ENCODE measurements at places on chromosomes 12 and 14.
A peak's percentile ranks its signal among the peaks of the same experiment; 100 is the strongest.

DNA sequence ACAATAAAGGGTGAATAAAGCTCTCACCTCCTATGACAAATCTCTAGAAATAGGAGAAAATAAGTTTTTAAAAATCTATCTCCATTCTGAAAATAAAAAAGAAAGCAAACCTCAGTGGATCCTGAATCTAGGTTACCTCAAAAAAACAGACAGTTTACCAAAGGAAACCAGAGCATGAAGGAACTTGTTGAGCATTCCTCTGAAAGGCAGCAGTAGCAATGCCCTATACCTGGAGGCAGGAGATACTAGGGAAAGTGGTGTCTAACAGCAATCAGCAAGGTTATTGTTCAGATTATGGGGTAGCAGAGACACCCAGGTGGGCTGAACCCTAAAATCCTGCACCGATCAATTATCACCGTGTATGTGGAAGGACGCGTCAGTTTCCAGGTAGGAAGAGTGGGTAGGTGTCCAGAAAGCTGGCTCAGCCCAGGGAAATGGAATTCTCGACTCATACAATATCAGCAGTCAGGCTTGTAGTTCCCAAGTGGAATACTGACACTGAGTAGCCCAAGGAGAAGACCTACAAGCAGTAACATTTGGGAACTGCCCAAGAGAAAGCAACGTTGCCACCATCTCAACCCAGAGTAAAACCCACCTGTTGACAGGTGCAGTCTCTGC is 128.3 kb downstream of the ST8SIA1 start:
- DNase-seq: no peak

DNA sequence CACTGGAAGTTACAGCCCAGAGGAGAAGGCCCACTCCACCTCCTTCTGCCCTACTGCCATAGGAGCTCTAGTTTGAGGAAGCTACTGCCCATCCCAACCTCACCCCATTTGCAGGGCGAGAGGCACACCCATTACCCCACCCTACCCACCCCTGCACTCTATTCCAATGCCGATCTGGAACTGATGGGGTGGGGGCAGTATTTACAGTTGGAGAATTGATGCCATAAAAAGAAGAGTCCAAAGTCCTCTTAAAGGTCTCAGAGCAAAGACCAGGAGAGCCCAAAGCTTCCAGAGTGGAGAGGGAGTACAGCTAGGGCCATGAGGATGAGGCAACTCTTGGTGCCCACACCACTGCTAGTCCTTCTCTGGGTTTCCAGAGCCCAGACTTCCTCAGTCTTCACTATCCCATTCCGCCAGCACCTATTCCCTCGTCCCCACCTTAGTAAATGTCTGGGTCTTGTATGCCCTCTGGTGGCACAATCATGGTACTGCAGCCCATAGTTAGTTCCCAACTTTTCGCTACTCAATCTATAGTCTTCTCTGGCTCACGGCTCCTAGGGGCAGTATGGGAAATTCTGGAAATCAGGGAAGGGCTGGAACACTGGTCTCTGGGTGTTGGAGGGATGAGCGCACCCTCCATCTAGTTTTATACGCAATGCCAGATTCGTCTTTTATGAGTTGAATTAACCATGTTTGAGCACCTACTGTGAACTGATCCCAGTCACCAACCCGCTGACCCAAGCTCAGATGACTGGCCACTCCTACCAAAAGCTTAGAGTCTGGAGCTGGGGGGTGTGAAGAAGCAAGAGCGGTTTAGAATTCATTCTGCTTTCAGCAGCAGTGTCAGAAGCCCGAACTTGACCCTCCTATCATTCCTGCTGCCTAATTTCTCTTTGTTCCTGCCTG is 6.9 kb upstream of the ADCY6 start:
- DNase-seq: peak; percentile 82

DNA sequence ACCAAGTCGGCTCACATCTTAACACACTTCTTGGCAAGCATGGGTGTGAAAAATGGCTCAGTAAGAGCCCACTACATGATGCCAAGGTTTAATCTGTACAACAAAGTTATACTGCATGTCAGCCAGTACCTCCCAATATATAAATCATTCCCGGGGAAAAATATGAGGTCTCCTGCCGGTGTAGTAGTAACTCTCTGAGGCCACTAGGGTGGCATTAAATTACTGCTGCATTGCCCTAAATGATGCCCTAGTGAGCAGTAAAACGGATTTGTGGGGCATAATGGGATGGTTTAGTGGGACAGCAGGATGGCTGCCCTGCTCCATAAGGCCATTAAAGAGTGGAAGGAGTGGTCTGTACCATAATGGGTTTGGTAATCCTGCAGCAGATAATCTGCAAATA is 267.7 kb downstream of the MED13L start:
- DNase-seq: no peak

DNA sequence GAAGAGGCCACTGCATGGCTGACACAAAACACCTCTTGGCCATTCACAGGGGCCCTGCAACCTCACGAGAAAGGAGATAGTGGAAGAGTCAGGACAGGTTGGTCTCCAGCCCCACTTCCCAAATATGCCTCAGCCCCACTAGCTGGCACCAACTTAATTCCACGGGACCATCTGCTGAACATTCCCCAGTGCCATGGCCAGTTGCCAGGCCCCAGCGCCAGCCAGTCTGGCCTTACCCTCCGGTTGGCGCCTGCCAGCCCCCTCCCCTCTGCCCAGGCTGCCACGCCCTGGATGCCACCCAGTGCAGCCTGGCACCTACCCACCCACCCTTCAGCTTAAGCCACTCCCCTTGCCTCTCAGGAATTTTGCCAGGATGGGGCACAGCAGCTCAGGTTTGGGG is 21.2 kb upstream of the HSPB8 start:
- peak; percentile 54 for DNase-seq

DNA sequence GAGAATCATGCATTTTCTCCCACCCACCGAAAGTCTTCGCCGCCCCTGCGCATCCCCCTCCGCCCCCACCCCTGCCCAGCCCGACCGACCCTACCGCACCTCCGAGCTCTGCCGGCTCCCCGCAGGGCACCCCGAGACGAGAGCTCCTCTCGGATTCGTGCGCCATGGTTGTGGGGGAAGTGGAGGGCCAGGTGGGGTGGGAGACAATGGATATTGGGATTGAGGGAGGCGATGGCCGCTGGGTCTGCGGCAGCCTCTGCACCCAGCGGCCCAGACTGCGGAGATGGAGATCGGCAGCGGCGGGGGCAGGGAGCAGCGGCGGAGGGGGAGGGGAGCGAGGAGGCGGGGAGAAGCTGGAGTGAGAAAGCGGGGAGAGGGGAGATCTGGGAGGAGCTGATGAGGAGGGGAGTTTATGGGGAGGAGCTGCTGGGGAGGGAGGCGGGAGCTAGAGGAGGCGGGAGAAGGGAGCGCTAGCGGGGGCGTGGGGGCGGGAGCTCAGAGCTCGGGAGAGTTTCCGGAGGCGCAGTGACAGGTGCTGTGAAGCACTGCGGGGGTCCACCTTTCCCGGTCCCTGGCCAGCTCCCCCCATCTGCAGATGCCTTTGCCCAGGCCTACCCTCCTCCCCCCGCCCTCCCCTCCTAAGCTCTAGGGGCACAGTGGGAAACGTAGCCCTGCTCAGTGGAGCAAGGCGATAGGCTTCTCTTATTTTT is at the start of gene SALL2:
Gene SALL2, minus strand, starts transcription at position 385 of the 710 bp plus-strand sequence. Its CDS starts 219 bp downstream, at position 166.
- peak; percentile 87 for DNase-seq

DNA sequence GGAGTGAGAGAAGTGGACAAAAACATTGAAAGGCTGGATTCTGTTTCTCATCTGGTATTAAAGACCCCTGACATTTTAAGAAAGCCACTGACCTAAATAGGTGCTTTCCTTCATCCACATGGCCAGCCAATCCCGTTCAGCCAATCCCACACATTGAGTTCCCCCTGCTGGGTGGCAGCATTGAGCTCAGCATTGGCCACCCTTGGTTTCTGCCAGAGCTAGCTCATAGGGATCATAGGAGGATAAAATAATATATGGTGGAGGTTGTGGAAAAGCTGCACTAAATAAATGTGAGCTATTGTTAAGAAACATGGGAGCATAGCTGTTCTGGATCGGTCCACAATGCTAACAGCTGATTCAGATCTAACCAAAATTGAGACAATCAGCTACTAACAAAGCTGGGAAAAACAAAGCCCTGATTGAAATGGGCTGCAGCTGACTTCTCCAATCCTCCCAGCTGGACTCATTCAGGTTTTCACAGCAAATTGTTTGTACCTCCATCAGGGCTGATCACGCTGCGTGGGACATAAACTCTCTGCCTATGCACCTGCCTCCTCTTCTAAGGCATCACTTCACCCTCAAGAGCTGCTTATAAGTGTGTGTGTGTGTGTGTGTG is 256.5 kb downstream of the EMP1 start:
- no peak for DNase-seq

DNA sequence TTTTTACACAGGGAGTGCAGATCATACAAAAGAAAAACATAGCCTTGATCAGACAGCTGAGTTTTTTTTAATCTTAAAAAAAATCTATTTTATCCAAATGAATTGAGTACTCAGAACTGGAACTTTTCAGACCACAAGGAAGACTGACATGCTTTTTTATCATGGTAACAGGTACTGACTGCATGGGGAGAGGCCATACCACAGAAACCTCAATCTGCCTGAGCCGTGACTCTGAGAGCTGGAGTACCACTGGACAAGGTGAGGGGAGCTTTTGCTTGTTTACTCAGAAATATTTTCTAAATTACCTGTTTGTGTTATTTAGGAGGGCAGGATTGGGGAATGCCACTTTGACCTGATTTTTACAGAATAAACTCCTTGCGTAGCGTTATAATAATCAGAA is 143.9 kb downstream of the ALX1 start:
- DNase-seq: no peak

DNA sequence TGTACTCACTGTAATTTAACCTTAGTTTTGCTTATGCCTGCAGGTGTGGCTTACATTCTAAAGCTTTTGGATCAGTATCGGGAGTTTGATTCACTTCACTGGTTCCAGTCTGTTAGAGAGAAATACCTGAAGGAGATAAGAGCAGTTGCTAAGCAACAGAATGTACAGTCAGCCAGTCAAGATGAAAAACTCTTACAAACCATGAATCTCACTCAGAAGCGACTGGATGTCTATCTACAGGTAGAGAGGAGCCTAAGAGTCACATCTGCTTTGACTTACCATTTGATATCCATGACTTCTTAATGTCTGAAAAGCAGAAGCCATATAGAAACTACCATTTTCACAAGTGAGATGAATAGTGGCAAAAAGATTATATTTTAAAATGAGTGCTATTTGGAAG is 56.5 kb downstream of the WASHC4 start:
- DNase-seq: no peak

DNA sequence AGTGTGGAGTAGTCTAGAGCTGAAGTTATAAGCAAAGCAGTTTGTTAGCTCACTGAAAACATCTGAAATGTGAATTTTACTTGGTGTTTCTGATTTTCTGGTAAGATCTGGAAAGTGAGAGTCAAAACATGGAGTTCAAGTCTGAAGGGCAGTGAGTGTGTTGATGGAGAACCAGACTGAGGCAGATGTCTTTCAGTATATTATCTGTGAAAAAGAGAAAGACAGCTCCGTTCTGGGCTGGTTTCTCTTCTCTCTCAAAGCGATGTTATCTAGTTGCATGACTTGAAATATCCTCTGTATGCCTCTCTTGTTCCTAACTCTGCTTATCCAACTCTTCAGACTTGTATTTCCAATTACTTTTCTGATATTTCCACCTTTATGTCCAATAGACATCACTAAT is 381.9 kb upstream of the RGS6 start:
- DNase-seq: no peak

DNA sequence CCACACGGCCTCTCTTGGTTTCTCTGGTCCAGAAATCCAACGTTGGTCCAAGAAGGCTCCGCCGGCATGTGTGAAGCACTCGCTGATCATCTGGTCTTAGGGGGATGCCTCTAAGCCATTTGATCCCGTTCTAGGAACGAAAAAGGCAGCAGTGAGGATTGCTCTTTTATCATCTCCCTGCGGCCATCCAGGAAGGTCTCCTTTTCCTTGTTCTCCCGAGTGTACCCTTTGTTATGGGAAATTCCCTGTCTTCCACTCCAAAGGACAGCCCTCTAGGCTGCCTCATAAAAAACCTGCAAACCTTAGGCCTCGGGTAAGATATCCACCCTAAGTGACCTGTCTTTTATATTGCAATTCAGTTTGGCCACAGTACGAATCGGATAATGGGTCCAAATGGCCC is 85.8 kb downstream of the TMTC3 start:
- DNase-seq: no peak

DNA sequence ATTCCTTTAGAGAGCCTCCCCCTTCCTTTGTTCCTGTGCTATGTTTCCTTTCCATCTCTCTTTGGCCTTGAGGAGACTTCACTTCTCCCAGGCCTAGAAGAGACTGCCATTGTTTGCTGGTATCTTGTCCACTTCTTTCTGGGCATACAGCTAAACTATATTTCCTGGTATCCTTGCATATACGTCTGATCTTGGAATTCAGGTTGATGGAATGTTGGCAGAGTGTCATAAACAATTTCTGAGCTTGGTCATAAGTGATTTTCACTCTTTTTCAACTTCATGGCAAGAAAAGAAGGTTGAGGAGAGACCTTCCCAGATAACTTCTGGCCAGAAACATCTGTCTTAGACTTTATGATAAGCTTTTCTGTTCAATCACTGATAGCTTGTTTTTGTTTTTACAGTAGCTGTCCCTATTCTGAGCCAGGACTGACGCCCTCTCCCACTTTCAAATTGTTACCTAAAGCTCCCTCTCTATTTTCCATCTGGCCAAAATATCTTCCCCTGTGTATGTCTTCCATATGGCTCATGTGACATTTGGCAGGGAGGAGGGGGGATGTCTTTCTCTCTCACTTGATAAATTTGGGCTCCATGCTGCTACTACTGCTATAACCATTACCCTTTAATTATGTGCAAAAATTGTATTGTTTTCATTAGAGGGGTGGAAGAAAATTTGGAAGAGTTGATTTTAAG is 457.0 kb downstream of the ADAMTS20 start:
- DNase-seq: no peak

- DNase-seq: no peak
These were observed 60.3 kb downstream of the GPHN start for GRCh38 chr14:66568220-66568619.

- no peak for DNase-seq
These were observed 120.1 kb downstream of the RALGAPA1 start for GRCh38 chr14:35689000-35689460.

DNA sequence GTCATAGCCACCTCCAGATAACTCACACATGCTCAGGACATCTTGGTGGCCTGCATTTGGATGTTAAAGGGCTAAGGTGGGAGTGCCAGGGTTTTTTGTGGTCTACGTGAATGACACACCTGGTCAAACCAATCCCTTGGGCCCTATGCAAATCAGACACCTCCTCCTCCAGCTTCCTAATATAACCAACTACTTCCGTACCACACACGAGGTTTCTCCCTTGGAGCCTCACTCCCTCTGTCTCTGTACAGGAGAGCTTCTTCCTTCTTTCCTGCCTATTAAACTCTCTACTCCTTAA is 19.6 kb downstream of the APOBEC1 start:
- no peak for DNase-seq

- DNase-seq: no peak
These were observed 263.0 kb upstream of the E2F7 start for GRCh38 chr12:77328326-77328725.

DNA sequence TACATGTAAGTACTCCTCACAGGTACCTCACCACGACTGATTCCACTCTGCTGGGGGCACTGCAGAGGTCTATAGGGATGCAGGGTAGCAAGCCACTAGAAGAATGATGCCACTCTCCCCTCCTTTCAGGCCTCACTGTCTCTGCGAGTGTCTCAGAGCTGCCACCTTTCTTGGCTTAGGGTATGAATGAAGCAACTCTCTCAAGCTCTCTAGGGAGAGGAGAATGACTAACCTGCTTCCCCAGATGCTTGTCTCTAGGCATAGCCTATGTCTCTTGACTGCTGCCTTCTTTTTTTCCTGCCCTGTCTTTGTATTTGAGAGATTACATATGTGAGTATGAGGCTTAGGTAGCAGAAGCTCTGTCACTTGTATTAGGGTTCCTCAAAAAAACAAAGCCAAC is 566.5 kb upstream of the ATP2B1 start:
- no peak for DNase-seq

- DNase-seq: no peak
These were observed 153.4 kb downstream of the RIMBP2 start for GRCh38 chr12:130562716-130563115.

Measured in right forelimb (tissue), 1 donor.